HEK293T (cell line): ENCODE measurements at places on chromosomes 2 and 18.

DNA sequence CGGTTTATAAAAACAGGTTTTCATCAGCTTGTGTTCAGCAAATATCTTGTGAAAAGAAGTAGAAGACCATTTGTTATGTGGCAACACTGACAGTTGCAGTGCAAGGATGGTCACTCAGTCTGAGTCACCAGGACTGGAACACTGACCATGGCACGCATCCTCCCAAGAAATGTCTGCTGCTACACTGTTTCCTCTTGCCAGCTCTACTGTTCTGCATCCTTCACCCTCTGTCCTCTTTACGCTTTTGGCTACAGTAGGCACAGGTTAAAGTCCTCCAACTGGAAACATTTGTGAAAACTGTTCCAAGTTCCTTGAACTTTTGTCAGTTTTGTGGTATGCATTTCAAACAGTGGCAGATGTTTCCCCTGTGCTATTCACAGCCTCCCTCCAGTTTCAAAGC is 39.4 kb downstream of the OSR1 start:
- no peak for DNase-seq

GRCh38 chr18:7958897-7959146 is 391.7 kb downstream of the PTPRM start:
- no peak for DNase-seq

DNA sequence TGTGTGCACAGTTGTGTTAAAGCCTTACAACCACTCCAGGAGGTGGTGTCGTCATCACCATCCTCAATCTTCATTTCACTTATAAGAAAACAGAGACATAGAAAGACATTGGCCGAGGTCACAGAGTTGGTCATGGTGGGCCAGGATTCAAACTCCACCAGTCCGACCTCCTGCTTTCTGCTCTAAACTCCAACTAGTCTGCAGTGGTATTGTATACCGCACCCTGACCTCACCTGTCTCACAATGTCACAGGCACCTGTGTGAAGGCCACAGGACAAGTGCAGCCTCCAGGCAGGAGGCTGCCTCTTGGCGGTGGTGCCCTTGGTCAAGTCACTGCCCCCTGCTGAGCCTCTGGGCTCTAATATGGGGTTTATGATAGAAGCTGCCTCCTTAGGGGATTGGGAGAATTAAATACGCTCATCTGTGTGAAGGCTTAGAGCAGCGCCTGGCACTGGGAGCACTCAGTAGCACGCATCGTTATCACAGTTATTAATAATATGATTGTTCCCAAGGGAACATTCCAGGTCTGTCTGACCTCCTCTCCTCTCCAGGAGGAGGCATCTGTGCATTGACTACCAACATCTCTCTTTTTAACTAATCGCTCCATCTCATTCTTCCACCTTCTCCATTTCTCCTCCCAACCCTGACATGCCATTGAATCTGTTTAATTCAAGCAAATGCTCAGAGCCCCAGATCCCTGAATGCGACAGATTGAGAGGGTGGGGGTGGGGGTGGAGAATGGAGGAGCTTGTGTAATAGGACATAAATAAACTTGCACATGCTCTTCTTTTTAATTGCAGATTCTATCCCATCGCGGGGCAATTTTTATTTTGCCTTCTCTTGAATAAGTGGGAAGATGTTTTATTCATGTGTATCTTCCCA is 112.7 kb downstream of the MCFD2 start:
- no peak for DNase-seq

- DNase-seq = no peak
These were observed 66.9 kb downstream of the ATAD2B start for GRCh38 chr2:23859983-23860382.

DNA sequence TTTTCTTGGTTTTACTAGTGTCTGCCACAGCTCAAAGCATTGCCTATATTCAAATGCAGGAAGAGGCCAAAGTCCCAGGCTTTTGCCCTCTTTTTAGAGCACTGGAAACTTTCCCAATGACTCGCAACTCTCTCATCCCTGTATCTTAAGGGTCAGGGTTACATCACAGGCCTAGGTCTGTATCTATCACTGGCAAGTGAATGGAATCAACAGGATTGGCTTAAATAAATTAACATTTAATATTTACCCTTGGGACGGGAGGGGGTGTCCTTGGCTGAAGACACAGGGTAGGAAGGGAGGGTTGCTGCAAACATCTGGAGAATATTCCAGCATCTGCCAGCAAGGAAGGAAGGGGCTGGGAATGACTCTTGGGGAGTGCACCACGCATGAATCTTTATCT is 242.6 kb downstream of the SLC4A3 start:
- DNase-seq = no peak

DNA sequence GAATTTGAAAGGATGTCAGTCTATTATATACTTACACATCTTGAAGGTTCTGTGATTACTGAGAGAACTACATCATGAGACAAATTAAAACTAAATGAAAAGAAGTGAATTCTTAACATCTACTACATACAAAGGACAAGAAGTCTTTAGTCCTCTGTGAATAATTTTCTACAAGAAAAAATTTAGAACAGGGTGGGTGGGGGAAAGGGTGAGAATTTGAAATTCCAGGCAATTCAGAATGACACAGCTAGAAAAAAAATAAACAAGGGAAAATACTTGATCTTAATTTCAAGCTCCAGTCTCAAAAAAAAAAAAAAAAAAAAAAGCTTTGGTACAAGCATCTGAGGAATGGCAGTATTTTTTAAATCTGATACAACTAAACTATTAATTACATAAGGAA is 15.5 kb downstream of the CUL3 start:
- DNase-seq = no peak

- DNase-seq = no peak
These were observed 6.3 kb upstream of the ECEL1 start for GRCh38 chr2:232493701-232494474.

GRCh38 chr2:173347305-173348168 is 7.1 kb upstream of the CDCA7 start:
- no peak for DNase-seq
